ENCODE measurements at places on chromosomes 13 and 19.

DNA sequence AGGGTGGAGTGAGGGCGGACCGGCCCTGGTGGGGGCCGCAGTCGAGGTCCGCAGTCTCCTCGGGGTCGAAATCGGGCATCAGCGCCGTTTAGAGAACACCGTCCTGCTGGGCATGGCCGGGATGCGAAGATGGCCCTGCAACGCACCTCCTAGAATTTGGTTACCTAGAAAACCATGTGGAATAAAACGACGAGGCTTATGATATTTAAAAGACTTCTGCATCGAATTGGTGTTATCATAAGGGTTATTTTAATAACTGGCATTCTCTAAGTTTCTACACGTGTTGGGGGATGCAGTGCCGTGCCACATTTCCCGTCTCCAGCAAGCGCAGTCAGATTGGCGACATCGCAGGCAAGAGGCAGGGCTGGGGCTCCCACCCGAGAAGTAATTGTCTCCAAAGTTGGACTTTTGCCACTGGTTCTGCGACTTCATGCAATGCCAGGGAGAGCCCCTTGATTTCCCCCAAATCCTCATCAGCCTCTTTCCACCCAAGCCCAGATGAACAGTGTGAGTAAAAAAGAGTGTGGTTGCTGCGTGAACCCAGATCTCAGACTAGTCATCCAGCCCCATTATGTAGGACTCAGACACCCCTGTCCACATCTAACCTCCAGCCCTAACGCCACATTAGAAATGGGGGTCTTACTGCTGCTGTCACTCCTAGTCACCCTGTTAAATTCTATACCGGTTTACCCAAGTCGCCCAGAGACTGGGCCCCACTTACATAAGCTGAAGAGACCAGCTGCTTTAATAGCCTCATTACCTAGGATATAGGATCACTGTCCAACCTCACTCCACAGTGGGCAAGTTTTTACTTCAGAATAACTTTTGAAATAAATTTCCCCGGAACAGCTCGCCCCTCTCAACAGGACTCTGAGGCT lies 571 bp upstream of the DHRS12 start:
- ATAC-seq, result peak; percentile 36

DNA sequence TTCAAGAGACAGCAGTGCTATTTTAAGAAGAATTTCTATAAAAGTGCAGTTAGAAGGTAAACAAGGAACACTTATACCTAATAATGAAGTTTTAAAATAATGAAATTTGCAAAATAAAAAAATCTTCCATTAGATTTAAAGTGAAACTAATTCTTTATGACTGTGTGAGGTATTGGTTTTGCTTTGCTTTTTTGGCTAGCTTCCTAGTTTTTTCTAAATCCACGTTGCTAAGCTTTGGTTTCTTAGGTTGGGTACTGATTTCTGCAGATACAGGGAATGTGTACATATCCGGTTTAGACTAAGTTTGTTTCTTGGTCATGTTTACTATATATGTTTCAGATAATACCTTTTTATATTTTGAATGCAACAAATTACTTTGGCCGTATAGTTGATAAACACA lies 59.8 kb downstream of the SLC7A9 start:
- peak; percentile 38 for ATAC-seq

DNA sequence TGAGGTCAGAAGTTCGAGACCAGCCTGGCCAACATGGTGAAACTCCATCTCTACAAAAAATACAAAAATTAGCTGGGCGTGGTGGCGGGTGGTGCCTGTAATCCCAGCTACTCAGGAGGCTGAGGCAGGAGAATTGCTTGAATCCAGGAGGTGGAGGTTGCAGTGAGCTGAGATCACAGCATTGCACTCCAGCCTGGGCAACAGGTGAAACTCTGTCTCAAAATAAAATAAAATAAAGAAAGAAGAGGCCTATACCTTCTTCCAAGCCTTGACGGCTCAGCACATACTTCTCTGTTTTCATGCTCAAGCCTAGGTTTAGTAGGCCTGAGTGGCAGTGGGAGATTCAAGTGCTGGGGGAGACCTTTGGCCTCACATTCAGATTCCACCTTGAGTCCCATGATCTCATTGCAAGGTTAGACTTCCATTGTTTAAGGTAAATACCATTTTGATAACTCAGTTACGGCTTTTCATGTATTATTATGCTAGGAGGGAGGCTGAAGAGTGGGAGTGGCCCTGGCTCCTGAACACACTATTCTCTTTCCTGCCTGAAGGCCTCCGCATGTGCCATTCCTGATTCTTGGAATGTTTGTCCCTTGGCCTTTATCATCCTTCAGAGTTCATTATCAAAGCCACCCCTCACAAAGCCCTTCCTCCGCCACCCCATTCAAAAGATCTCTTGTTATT lies 1.6 kb upstream of the SPINT2 start:
- ATAC-seq, result no peak

DNA sequence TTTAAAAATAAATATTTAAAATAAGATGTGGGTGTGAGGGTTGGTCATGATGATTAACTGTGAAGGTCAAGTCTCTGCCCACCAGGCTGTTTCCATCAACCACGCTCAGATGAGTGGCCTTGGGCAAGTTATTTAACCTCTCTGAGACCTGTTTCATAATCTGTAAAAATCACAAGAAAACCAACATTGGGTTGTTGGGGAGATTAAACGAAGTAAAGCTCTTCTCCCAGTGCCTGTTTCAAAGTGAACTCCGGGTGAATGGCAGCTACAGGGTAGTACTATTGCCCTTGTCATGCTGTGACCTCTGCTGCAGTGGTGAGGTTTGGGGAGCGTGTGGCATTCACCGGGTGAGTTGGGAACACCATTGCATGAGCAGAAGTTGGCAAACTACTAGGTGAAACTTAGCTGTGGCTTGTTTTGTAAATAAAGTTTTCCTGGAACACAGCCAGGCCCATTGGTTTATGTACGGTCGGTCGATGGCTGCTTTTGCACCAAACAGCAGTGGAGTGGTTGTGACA lies 153.2 kb downstream of the USP12 start:
- no peak for ATAC-seq

DNA sequence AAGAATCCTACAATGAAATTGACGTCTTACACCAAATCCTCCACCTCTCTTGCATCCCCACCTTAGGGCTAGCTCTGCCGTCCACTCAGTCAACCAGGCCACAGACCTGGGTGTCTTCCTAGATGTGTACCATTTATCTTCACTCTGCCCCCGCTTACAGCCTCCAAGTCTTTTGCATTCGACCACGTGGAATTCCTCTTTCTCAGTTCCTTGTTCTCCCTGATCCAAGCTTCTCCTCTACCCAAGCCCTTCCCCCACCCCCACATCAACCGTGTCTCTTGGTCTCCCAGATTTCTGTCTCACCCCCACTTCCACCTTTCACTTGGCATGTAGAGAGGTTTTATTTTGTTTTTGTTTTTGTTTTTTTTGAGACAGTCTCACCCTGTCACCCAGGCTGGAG lies 1.2 kb upstream of the DMWD start:
- no peak for ATAC-seq

DNA sequence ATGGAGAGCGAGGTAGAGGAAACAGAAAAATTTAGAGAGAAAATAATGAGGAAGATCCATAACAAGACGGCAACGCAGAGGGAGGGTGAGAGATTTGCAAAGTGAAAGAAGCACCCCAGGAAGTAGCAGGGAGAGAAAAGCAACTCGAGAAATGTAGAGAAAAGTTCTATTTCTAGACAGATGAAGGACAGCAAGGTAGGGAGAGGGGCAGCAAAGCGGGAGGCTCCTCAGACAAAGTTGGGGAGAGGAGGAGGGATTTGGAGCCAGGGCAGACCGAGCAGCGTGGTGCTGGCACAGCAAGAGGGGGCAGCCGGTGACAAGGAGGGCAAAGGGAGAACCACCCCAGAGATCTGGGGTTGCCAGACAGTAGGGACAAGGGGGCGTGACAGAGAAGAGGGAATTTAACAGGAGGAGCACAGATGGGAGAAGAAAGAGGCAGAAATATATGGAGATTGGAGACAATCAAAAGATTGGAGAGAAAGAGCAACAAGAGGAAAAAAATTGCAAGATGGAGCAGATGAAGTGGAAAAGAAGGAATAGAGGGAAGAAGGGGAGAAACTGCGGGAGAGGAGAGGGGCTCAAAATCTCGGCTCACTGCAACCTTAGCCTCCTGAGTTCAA lies 989 bp downstream of the ZNF766 start:
- no peak for ATAC-seq

DNA sequence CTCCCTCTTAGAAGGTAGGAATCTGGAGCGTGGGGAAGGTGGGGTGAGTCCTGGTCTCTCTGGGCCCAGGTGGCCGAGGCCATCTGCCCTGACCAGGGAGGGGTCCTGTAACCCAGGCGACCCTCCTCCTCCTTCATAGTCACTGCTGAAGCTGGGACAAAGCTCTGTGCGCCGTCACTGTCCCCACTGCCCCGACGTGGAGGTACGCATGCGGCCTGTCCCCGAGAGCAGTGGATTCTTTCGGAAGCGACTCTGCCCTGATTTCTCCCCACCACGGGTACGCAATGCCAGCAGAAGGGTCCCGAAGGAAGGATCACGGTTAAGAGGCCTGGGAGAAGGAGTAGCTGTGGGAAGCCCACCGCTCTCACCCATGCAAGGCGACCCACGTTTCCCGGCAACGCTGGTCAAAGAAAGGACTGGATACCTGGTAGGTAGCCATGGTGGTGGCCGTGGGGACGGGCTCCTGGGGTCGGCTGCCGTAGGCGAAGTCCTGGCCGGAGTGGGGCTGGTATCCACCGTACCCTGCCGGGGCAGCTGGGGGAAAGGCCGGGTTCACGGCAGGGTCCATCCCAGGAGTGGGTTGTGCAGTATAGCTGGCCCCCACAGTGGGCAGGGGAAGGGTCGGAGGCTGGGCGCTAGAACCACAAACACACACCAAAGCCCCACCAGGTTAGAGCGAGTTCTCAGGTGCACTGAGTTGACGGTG lies 34.3 kb downstream of the ZFR2 start:
- no peak for ATAC-seq

DNA sequence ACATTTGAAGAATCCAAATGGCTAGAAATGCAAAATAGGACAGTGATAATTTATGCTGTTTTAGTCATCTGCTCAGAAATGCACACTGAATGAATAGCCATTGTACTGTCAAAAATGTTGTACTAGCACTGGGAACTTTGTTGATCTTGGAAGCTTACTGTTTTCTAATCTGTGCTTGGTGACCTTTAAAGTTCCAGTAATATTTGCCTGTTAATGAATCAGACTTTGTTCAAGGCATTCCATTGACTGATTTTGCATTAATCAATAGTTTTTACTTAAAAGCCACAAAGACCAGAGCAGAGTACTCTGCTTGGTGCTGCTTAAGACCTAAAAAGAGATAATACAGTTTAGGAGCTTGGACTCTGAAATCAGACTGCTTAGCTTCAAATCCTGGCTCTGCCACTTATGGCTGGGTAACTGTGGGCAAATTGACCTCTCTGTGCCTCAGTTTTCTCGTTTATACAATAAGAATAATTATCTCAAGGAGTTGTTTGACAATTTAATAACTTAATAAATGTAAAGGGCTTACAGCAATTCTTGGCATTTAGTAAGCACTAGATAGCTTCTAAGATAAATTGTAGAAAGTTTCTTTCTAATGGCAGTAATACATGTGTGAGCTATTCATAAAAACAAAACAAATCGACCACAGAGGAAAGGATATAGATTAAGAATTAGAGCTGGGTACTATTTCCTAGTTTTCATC lies 4.6 kb upstream of the SLAIN1 start:
- ATAC-seq, result no peak

DNA sequence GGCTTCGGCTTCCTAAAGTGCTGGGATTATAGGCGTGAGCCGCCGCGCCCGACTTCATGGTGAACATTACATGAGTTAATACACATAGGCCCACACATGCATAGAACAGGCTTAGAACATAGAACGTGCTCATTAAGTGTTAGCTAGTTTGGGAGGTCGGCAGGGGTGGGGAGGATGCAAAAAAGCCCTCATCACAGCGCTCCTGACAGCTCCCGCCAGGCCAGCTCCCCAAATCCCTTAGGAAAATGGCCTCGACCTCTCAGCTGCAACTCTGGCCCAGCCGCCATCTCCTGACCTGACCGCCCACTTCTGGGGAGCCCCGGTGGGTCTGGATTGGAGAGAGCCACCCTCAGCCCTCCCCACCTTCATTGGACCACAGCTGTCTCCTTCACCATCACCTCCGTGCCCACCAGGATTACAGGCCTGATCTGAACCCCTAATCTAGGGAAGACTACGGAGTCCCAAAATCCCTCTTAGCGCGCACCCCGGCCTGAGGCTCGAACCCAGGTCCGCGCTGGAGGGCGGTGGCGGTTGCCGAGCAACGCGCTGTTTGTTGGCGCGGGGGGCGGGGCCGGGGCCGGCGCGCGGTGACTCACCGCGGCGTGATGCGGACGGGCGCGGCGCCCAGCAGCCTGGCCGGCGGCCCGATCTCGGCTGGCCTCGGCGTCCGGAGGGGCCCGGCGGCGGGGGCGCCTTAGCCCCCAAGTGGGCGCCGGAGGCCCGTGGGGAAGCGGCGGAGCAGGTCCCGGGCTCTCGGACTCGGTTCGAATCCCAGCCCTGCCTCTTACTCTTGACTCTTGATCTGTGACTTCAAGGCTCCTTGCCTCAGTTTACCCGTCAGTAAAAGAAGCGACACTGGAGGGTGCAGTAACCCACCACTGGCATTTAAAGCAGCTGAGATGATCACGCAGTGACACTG lies 26.7 kb upstream of the NANOS3 start:
- ATAC-seq, result peak; percentile 13

DNA sequence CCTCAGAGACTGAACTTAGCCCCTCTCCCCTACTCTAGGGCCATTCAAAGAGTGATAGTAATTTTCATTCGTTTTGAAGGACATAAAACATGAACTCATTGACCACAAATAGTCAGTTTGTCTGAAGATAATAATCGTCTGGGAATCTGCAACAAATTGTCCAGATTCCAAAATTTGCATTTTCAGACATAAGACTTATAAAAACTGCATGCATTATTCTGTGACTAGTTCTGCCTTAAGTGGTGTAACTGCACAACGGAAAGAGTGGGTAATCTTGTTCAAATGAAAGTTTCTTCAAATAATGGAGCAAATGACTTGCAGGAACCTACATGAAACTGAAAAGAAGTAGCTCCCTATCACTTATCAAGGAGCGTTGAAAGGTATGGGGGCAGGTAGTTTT lies 8.4 kb downstream of the CSNK1A1L start:
- no peak for ATAC-seq
